Fibroblast of upper back skin (primary cell): ENCODE measurements at places on chromosomes 2 and 18.

- no peak for DNase-seq
Measured at GRCh38 chr2:162478721-162479129, 134.8 kb downstream of the GCA start.

DNA sequence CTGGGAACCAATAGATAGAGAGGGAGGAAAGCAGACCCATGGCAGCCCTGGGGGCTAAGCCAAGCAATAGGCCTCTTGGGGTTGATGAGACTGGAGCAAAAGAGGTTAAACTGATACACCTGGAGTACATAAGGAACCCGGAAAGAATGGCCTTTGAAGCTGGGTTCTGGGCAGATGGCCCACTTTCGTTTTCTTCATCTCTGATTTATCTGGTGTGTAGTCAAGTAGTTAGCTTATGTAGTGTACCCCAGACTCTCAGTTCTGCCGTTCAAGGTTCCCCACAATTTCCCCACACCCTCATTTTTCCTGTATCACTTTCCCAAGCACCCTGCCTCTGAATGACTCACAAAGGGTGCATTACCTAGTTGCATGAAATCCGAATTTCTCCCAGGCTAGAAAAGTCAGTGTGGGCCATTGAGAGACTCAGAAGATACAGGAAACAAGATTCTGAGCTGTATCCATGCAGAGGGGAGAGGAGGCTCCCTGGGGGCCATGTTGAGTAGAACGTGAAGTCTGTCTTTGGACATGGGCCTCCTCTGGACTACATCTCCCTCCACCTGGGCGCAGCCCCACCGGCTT, 235.0 kb downstream of the LOXHD1 start:
- DNase-seq: no peak

GRCh38 chr2:136448432-136448831, 316.9 kb upstream of the THSD7B start:
- DNase-seq: no peak

DNA sequence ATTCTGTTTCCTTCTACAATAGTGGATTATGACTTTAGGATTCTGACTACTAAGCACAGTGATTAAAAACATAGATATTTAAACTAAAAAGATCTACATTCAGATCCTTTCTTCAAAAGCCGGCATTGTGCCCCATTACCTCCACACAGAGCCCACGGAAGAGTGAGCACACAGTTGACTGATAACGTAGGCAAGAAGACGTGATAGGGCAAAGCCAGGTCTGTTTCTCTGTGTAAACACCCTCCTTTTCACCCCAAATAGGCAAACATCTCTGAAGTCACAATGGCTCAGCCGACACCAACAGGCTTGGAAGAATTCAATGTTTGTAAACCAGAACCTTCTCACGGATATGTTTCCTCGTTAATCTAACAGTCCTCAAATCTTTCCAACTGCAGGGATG, 302.9 kb downstream of the CMPK2 start:
- no peak for DNase-seq

- DNase-seq: no peak
Measured at GRCh38 chr18:78984941-78985784, 5.5 kb downstream of the SALL3 start.

DNA sequence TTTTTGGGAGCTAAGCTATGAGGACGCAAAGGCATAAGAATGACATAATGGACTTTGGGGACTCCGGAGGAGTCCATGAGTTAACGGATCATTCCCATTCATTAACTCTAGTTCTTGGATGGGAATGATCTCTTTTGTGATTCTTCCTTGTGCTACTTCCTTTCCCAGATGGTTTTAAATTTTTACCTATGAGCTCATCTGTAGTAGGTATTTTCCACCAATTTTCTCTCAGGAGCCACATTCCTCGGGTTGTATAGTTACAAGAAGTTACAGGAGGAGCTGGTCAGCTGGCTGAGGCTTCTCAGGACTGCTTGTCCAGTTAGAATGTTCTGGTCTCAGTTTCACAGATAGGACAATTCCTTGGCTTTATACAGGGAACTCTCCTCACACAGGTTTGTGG, 42.9 kb upstream of the LPIN2 start:
- no peak for DNase-seq
